Activated effector memory CD4-positive, alpha-beta T cell treated with Interleukin-2 at 50 U/mL for 16 hours (primary cell): ENCODE measurements at places on chromosomes 6 and 20.

DNA sequence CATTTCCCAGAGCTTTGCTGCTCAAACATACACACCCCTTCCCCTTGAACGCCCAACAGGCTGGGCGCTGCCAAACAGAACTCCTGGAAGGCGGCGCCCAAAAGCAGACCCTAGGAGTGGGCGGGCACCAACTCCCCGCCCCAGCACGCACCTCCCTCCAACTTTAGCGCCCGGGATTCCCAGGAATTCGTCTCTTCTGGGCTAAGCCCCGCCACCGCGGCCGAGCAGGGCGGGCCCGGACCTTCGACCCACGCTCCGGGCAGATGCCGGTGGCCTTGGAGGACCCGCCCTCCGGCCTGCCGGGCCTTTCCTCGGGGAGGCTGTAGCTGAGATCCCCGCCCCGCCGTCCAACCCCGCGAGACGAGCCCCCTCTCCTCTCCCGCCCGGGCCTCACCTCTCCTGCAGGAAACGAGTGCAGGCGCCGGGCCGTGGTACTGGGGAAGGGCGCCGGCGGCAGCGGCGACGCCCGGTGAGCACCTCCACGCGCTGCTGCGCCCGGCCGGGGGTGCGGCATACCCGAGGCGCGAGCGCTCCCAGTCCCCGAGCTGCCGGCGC is 659 bp downstream of the MCUR1 start:
- DNase-seq = peak; percentile 14

- no peak for DNase-seq
Measured at GRCh38 chr20:24615353-24615752, 145.9 kb downstream of the SYNDIG1 start.

- DNase-seq = no peak
Measured at GRCh38 chr6:139115989-139116758, 18.7 kb upstream of the HECA start.

GRCh38 chr6:160104821-160105517 is 16.6 kb upstream of the SLC22A1 start:
- DNase-seq = no peak

DNA sequence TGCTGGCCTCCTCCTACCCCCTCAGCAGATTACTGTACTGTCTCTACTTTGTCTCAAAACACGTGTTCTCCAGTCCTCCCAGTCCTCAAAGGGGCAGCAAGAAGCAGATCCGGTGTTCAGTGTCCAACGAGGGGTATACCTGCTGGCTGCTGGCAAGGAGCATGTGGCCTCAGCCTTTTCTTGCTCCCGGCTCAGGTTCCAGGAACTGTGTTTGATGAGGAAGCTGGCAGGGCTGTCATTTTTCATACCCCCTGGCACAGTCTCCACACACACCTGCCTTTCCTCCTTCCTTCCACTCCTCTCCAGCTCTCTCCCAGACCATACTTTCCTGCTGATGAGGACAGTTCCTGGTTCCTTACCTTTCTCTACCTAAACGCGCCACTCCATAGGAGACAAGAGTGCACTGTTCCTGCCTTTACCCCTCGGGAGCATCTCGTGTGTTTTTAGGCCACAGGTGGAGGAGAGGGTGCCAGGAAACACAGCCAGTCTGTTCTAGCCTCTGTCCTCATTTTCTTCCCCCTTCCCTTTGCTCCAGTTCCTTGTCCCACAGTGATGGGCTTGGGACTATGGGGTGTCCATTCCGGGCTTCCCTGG is 77.2 kb downstream of the SSR1 start:
- DNase-seq = no peak

DNA sequence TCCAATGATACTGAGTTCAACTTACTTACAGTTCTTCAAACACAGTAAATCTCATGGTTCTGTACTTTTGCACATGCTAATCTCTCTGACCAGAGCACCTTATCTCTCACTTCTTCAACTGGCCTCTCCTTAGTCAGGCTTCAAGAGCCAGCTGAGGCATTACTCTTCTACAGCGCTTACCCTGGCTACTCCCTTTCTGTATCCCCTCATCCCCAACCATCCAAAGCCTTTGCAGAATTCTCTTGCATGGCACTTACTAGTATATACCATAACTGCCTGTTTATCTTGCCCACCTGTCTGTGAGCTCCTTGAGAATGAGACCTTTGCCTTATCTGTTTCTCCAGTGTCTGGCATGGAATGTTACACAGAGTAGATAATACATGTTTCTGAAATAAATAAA is 49.2 kb downstream of the SESN1 start:
- no peak for DNase-seq

- no peak for DNase-seq
Measured at GRCh38 chr6:97775012-97775411, 492.0 kb upstream of the MMS22L start.

DNA sequence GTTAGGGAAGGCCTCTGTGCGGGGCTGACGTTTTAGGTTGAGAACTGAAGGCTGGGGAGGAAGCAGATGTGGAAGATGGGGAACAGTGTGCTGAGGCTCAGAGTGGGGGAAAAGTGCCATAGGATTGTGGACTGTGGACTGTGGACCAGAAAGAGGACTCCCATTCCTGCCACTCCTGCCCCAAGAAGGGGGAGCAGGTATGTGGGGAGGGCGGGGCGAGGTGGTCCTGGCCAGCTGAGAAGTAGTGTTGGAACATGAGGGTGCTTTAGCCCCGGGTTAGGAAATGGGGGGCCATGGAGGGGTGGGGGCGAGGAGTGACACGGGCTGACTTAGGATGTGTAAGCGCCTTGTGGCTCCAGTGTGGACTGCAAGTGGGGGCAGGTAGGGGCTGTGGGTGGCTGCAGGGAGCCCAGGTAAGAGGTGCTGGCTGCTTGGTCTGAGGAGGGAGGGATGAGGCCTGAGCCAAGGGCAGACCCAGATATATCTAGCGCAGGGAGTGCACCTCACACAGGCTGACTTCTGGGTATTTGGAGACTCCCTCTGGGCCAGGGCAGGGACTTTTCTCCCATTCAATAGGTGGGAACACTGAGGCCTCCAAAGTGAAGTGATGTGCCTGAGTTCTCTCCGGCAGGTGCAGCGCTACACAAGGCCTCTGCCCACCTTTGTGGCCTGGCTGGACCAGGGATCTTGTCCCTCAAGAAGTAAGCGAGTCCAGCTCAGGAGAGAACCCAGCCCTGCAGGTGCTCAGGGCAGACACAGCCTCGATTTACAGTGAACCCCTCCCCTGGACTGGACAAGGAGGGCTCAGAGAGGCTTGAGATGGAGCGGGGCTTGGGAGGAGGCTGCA is 76.6 kb upstream of the TOX2 start:
- DNase-seq = no peak

DNA sequence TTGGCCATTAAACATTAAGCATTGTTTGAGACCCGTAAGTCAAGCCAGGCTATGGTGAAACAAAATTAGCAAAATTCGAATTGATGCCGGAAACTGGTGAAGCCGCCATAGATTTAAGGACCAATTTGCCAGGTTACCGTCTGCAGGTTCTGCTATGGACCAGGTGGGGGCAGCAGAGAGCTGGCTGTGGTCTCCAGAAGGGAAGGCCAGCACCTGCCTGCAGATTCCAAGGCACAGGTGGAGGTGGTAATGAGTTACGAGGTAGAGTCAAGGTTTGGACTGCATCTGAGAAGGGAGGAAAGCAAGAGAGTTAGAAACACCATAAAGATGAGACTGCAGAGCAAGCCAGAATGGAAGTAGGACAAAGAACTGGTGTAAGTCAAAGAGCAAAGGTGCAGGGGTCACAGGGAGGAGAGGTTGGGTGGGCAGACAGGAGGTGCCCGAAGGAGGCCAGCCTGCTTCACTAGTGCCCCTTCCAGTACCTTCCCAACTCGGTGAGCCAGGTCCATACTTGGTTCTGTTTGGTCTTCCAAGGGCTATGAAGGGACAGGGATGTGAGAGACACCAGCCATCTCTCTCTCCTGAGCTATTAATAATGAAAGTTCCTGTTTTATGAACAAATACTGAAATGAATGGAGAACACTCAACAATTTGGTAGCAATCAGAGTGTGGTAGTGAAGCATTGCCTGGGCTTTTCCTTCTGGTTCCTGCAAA is 131.6 kb upstream of the ESR1 start:
- peak; percentile 18 for DNase-seq

DNA sequence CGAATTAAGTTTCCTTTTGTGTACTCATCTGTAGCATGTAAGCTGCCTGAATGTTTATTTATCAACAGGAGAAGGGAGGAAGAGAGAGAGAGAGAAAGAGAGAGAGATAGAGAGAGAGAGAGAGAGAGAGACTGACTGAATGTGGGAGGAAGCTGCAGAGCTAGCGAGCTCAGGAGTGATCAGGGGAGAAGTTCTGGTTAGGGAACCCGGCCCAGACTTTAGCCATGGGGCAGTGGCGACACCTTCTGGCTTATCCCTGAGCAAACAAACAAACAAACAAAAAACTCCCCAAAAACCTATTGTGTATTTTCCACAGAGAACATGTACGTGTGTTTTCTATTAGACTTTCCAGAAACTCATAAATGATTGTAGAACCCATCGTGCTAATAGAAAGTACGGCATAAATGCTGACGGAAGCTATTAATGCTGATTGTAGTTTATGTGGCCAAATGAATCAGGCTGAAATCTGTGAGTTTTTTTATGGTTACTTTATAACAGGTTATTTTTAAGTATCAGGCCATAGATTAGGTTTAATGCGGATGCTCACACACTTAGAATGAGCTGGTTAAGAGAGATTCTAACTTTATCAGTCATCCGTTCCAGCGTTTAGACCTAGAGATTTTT is 92.8 kb downstream of the CLIC5 start:
- peak; percentile 25 for DNase-seq

GRCh38 chr6:54981276-54981609 is 134.7 kb downstream of the FAM83B start:
- DNase-seq = no peak

- DNase-seq = no peak
Measured at GRCh38 chr6:52303178-52303577, 18.6 kb upstream of the MCM3 start.

- DNase-seq = no peak
Measured at GRCh38 chr6:119791736-119792135, 442.2 kb upstream of the MAN1A1 start.

- DNase-seq = no peak
Measured at GRCh38 chr20:63382551-63383300, 21.6 kb upstream of the CHRNA4 start.

- no peak for DNase-seq
Measured at GRCh38 chr6:13282393-13283069, 45.8 kb downstream of the TBC1D7 start.

GRCh38 chr6:28357036-28357435 is 7.3 kb downstream of the ZKSCAN3 start:
- DNase-seq = no peak

- no peak for DNase-seq
Measured at GRCh38 chr6:34196833-34197195, 39.9 kb upstream of the HMGA1 start.

DNA sequence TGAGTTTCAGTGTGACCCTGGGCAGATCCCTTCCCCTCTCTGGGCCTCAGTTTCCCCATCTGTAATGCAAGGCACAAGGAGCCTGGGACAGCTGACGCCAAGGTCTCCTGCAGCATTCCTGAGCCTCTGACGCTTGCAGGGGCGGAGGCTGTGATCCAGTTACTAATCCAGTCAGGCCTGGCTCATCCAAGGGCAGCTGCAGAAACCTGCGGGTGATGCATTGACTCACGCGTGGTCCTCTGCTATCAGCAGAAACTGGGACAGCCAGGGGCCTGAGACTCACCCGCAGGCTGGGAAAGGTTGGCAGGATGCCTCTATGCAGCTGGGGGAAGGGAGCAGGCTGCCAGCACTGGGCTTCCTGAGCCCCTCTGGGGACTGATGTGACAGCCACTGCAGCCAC is 65.0 kb upstream of the SIRPA start:
- no peak for DNase-seq

GRCh38 chr6:110181131-110182030 is 1.2 kb downstream of the CDC40 start:
- no peak for DNase-seq

- DNase-seq = no peak
Measured at GRCh38 chr6:95209074-95209473, 368.3 kb upstream of the MANEA start.

- DNase-seq = no peak
Measured at GRCh38 chr6:106959985-106960384, 14.5 kb downstream of the CD24 start.

- no peak for DNase-seq
Measured at GRCh38 chr6:29676981-29677601, 3.9 kb downstream of the ZFP57 start.

- DNase-seq = no peak
Measured at GRCh38 chr6:97712751-97713150, 429.7 kb upstream of the MMS22L start.

DNA sequence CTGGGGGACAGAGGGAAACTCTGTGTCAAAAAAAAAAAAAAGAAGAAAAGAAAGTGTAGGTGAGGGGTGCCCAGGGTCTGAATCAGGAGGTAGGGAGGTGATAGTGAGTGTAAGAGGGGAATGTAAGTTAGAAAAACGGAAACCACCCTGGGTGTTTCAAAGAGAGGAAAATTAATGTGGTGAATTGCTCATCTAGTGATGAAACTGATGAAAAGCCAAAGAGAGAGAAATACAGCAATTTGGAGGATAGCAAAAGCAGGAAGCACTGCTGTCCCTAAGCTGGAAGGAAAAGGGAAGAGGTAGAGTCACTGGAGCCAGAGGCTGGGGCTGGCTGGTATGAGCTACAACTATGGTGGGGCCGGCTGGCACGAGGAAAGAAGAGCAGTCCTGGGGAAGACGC is 85.0 kb upstream of the CEP85L start:
- DNase-seq = no peak

- no peak for DNase-seq
Measured at GRCh38 chr6:116545651-116546050, at the start of gene TRAPPC3L. TSS of gene TRAPPC3L (minus strand) at chr6:116545684. CDS start at chr6:116545514, 170 bp downstream.
